ENCODE measurements at places on chromosomes 7 and 10.

DNA sequence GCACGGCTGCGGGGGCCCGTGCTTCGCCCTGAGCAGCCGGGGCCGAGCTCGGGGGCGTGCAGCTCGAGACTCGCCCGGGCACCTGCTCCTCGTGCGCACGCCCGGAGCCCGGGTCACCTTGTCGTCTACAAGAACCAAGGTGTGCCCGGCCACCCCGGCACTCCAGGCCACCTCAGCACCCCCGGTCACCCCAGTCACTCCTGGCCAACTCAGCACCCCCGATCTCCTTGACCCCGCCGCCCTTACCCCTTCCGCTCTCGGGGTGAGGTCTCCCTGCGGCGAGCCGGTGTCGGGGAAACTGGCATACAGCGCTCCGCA, 268 bp upstream of the IGFBP3 start:
- DNase-seq = no peak

GRCh38 chr7:1973321-1974251, 259.2 kb downstream of the MAD1L1 start:
- DNase-seq = no peak

DNA sequence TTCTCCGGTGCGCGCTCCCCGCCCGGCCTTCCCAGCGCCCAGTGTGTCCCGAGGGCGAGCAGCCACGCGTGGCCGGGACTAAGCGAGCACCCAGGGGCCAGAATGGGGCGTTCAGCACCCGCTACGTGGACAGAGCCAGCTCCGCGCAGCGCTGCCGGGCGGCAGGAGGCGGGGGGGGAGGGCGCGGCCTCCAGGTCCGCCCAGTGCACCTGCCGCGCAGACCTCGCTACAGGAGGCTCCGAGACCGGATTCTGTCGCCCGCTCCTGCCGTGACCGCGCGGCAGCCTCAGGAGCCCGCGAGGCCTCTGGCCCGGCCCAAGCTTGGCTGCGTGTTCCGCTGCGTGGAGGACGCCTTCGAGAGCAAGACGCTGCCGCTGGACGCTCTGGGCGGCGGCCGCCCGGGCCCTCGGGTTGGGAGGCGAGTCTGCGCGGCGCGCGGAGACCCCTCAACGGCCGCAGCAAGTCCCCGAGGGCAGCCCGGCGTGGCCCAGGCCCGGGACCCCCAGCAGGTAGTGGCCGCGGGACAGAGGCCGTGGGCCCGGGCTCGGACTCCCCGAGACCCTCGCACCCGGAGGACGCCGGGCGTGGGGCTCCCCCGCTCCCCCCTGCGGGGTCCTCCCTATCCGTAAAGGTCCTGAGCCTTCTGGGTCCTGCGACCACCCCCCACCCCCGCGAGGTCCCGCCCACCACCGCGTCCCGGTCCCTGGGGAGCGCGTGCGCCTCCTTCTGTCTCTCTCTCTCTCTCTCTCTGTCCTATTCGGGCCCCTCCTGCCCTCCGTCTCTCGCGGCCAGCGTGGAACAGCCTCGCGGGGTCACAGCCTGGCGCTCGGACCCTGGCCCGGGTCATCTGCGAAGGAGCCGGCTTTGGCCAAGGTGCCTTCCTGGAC, 904 bp upstream of the DPYSL4 start:
- peak; percentile 45 for DNase-seq

DNA sequence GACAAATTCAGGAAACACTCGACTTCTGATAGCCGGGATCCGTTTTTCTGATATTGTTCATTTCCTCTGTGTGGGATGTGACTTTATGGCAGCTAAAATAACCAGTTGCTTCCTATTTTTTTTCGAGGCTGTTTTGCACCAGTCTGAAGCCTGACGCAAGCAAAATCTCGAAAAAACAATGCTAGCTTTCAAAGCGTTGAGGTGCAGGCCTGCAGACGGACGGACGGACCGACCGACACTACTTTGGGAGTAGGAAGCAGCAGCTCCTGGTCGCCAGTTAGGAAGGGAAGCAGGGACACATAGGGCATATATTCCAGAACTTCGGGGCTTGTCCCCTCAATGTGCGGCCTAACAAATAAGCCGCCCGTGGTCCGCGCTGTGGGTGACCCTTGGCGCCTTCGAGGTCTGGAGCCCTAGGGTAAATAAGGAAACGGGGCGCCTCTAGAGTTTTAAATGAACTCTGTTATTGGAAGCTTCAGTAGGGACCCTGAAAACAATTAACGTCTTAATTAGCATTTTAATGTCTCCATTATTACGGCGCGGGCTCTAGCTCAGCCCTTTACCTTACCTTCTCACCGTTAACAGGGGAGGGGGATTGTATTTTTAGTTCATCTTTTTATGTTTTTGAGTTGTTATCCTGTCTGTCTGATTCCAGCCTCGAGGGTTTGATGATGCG, 1.3 kb downstream of the HHEX start:
- DNase-seq = no peak

GRCh38 chr7:108360058-108360800, 96.0 kb downstream of the NRCAM start:
- no peak for DNase-seq

DNA sequence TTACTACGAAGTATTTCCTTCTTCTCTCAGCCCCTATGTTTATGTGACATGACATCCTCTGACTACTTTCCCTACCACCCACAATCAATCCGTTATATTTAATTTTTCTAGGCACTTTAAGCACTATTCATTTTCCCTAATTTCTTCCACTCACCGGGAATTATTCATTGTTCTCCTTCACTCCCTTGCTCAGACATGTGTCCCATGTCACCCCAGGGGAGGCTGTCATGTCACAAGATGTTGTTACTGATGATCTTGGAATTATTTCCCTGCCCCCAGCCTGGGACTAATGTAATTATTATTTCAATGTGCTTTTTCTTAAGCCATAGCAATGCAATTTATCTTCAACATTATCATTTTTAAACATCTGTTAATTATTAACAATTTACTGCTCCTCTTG, 317.2 kb downstream of the PHF14 start:
- no peak for DNase-seq

GRCh38 chr7:28180364-28181147, at the start of gene JAZF1:
TSS of gene JAZF1 (minus strand) at chr7:28180795.
- DNase-seq = peak; percentile 44

DNA sequence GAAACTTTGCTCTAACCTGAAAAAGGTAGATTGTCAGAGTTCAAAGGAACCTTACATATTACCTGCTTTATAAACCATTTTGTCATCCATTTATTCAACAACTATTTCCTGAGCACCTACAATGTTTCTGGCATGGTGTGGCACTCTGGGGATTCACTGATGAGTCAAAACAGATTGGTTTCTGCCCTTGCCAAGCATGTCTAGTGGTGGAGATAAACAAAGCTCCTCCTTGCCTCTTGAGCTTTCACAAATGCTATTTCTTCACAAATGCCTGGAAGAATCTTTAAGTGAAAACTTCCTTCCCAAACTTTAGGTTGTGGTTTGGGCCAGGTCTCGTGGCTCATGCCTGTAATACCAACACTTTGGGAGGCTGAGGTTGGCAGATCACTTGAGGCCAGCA, 85.1 kb upstream of the RELN start:
- DNase-seq = no peak

- DNase-seq = no peak
Observed at GRCh38 chr7:128530855-128531104, 54.2 kb downstream of the METTL2B start.

DNA sequence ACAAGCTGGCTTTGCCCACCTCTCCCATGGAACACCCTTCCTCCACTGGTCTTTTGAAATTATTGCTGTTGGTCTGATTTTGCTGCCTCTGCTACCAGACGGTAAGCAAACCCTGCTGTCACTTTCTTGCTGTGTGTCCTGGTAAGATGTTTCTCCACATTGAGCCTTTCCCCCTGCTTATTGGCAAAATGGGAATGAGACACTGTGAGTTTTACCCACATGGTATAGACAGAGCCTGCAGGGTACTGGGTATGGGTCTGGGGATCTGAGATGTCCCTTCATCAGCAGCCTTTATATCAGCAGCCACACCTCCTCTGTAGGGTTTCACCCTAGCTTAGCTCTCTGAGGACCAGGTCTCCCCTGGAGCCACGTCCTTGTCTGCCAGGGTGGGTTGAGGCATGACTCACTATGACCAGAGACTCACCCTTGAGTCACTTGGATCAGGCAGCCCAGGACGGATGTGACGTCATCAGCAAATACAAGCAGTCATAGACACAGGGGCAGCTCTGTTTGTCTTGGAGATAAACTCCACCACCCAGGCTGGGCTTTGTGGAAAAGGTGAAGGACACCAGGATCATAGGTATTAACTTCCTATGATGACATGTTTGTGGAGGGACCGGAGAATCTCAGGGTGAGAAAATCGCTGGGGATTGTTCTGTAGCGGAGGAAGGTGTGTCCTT, 17.9 kb upstream of the BAIAP2L1 start:
- DNase-seq = no peak

GRCh38 chr7:19442016-19442785, 266.6 kb downstream of the POLR1F start:
- no peak for DNase-seq

DNA sequence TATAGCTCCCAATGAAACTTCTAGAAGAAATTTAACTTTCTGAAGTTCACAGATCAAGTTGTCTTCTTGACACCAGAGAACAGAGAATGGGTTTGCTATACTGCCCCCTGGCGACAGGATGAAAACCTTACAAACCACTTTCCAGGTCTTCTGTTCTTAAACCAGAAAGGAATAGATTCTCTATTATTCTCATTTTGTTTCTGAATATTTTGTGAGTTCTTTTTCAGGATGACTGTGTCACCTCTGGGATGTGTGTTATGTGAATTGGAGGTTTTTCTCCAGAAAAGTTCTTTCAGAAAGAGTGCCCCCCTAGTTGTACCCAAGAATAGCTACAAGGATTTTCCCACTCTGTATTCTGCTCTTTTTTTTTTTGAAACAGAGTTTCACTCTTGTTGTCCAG, 6.3 kb downstream of the IFT22 start:
- DNase-seq = peak; percentile 40

GRCh38 chr10:46296641-46297141, 9.9 kb downstream of the ANTXRL start:
- no peak for DNase-seq

GRCh38 chr7:87999261-87999660, 65.2 kb downstream of the ADAM22 start:
- no peak for DNase-seq

- no peak for DNase-seq
Observed at GRCh38 chr7:30975256-30975899, 11.6 kb downstream of the GHRHR start.

GRCh38 chr10:3419719-3420495, 247.3 kb upstream of the PITRM1 start:
- DNase-seq = no peak

GRCh38 chr10:10821926-10822325, 195.7 kb upstream of the CELF2 start:
- DNase-seq = no peak

GRCh38 chr10:126090911-126091728, 194.8 kb downstream of the FANK1 start:
- DNase-seq = no peak

DNA sequence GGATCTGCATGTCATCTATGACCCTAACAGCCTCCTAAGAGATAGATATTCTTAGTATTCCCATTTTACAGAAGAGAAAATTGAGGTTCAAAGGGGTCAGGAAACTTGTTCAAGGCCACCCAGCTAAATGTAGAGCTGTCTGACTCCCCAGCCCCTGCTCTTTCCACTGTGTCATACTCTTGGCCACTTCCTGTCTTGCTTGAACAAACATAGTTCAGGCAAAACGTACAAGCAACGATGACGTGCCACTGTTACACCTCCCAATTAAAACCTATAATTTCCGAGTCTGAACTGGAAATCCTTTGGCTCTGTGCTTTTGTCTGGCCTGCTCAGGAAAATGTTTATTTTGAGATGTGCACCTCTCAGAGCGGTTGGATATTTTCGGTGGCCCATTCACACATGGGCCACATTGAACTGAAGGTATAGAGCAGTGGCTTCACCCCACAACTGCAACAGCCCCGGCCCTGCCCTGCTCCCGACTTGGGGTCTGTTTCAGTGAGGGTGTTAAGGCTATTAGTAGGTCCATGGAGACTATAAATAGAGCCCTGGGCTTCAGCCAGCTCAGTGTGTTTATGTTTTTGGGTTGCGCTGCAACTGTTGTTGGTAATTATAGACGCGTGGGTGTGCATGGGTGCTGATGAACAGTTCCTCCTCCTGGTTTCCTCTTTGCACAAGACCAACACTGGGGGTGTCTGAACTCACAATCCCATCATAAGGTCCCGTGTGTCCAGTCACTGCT, 172.3 kb upstream of the ADO start:
- DNase-seq = peak; percentile 32

GRCh38 chr10:66799474-66799873, 126.4 kb upstream of the LRRTM3 start:
- DNase-seq = no peak
